ENCODE measurements at places on chromosomes 13 and 19.

- DNase-seq = no peak
These were observed 47.9 kb downstream of the DCT start for GRCh38 chr13:94431574-94431973.

DNA sequence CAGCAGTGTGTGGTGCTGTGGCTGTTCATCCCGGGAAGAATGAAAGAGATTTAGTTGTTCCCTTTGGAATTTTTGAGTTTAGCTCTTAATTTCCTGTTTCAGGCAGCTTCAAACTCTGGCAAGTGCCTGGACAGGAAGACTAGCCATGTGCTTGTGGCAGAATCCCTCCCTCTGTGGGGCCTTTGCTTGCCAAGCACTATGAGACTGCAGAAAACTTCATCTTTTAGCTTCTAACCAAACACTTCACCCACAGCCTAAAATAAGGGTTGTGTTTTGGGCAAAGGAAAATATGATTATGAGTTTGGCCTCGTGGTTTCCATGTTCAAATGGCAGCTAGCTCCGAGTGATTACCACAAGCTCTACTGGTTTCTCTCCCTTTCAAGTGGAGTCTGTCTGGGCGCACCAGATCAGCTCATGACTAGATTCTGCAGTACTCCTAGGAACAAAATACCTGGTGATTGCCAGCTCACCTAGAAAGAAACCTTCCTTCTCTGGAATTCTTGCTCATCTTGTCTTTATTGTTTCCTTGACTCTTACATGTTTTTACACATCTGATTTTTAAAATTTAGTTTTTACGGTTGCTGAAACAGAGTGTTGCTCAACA, 707.5 kb downstream of the SLITRK6 start:
- DNase-seq = no peak

- DNase-seq = no peak
These were observed 1355.0 kb downstream of the OLFM4 start for GRCh38 chr13:54383604-54384003.

DNA sequence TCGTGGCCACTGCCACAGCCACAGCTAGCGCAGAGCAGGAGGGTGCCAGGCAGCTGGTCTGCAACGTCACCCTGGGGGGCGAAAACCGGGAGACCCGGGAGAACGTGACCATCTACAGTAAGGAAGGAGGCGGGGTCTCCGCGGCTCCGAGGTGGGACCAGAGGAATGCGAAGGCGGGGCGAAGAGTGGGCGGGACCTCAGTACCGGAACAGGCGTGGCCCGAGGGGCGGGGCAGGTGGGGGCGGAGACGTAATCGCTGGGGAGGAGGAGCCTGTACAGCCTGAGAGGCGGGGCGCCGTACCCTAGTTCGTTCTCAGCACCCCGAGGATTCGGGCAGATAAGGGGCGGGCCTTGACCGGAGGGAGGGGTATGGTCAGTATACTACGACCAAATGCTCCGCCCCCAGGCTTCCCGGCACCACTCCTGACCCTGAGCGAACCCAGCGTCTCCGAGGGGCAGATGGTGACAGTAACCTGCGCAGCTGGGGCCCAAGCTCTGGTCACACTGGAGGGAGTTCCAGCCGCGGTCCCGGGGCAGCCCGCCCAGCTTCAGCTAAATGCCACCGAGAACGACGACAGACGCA, 2.5 kb downstream of the ICAM5 start:
- peak; percentile 64 for DNase-seq

DNA sequence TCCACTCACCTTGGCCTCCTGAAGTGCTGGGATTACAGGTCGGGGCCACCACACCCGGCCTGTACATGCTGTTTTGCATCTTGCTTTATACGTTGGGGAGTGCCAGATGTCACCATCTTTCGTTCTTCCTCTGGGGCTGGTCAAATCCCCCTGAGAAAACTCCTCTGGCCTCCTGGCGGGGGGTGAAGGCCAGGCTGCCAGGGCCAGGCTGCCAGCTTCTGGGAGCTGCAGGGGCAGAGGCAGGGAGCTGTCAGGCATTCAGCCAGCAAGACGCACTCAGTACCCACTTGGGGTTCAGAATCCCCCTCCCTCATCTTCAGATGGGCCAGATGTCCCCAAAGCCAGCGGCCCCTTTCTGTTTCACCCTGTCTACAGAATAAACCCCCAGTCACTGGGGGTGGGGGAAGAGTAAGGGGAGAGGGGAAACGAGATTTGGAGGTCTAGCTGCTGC, 16.1 kb downstream of the ZSWIM9 start:
- no peak for DNase-seq

- no peak for DNase-seq
These were observed 19.9 kb downstream of the TINCR start for GRCh38 chr19:5547881-5548280.

- no peak for DNase-seq
These were observed 75.3 kb upstream of the SCEL start for GRCh38 chr13:77460195-77460594.

DNA sequence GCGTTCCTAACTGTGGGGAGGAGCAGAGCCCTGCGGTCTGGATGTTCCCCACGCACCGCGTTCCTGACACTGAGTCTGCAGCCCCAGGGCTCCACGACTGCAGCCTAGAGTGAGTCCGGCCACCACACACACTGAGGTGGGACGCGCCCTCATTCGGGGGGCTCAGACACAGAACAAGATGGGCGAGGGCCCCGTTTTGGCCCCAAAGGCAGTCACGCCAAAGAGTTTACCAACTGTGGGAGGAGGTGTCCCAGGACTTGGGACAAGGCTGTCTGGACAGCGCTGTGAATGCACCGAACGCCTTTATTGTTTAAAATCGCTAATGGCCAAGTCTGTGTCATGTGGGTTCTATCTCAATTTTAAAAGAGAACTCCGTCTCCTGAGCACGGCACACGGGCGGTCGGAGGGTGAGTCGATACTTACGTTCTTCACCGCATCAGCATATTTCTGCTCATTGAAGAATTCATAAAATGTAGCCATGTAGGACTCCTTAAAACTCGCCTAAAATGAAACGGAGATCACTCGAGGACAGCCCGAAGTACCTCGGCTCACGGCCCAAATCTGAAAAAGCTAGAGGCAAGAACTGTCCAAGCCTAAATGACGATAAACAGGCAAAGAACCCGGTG, 35.2 kb upstream of the C13orf46 start:
- DNase-seq = no peak

GRCh38 chr13:23750383-23751121, 138.6 kb downstream of the MIPEP start:
- DNase-seq = no peak

DNA sequence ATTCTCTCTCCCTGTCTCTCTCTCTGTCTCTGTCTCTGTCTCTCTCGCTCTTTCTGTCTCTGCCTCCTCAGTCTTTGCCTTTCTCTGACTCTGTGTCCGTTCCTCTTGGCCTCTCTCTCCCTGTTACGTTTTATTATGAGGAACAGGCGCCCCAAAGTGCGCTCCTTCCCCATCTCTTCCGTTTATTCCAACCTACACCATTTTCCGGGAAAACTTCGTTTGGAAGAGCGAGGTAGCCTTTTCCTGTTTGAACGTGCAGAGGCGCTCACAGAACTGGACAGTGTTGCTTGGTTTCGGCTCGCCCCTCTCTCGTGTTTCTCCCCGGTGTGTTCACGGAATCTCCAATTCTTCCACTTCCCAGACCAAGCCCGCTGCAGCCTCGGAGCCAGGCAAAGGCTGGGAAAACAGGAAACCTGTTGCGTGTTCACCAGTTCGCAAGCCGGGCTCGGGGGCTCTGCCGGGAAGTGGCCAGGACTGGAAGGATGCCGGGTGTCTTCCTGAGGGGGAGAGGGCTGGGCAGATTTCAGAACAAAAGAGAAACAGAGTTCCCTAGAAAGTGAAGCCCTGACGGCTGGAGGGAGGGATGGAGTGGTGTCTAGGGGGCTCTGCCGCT, 605 bp downstream of the TMEM255B start:
- no peak for DNase-seq

DNA sequence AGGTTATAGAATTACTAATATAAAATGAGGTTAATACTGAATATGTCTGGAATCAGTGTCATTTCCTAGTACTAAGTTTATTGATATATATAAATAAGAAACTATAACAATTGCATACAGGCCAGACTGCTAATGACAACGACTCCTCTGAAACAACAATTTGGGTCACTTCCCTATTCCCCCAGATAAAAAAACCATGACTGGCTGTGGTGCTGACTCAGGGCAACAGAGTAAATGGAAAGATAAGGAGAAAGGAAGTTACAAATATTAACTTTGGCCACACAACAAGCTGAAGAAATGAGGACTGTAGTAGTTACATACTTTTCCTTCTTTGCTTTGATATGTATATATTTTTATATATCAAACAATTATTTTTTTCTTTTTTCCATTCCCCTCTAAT, 263.7 kb upstream of the PCDH9 start:
- DNase-seq = no peak

Measured in activated naive CD4-positive, alpha-beta T cell treated with Interleukin-2 at 50 U/mL for 16 hours (primary cell).